ENCODE measurements at places on chromosomes 2 and 18.

- no peak for DNase-seq
Observed at GRCh38 chr2:86344404-86344803, 7.0 kb upstream of the REEP1 start.

DNA sequence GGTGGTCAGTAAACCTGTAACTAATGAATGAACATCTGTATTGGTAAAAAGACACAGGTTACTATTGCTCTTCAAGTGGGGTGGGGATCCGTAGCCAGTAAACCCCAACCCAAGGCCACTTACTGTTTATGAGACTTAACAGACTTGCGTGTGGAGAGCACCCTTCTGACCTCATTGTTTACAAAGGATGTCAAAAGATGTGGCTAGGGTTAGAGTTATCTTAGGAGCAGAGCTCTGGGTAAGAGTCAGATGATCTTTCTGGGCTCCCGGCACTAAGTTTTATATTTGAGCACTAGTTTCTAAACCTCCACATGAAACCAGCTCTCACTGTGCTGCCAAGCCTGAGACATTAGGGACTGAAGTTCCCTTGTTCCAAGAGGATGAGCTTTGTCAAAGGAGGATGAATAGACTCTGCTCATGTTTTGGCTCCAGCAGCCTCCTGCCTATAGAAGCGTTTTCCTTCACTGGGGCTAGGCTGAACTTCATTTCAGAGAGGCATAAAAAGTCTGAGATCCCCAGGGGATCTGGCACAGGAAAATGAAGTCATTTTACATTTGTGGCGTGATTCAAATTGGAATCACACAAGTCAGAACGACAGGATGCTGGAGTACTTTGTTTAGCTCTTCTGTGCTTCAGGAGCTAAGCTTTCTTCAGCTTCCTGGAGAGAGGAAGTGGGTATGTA is 403.1 kb upstream of the TRIB2 start:
- DNase-seq, result peak; percentile 46

DNA sequence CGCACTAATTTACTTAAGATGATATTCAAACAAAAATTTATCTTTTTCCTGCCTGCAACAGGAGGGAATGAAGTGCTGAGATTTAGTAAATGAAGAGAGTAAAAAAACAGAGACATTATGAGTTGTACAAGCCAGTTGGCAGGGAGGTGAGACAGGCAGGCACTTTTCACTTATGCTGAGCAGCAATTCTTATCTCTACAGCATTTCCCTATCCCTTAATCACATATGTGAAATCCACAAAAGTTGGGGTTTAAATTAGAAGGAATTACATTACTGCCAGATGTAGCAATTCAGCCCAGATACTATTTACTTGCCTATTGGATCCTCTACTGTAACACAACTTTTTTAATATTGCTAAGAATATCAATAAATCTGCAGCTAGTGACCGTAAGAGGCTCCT is 314.2 kb upstream of the LRP1B start:
- no peak for DNase-seq

DNA sequence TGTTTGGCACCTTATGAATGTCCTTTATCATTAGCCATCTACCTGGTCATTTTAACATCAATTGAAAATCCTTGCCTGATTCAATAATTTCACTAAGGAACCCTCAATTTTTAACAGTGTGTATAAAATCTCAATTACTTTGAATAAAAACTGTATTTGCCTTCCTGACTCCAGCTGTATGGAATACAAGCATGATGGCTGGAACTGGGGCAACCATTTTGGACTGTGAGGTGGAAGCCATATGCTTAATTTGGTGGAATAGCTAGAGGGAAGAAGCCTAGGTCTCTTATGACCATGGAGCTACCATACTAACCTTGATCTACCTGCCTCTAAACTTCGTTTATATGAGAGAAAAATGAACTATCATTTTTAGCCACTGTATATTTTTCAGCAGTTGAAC is 12.5 kb upstream of the RTN4 start:
- no peak for DNase-seq

- no peak for DNase-seq
Observed at GRCh38 chr2:190792956-190793888, 87.4 kb upstream of the GLS start.

- DNase-seq, result no peak
Observed at GRCh38 chr2:167322795-167323194, 434.5 kb downstream of the XIRP2 start.

DNA sequence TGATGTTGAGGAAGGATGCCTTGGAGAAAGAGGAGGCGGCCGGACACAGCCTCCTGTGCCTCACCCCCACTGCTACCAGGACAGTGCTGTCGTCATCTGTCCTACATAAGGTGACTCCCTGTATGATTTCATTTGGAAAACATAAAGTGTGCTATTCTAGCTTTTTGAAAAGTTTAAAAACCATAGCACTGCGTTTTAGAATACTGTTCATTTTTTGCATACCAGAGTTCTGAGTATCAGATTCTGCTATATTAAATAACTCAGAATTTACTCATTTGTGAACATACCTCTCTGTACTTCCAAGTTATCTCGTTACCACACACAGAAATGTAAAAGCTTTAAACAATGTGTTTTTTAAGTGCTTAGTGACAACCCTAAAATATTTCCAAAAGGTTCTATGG is 302.9 kb downstream of the LRRTM1 start:
- no peak for DNase-seq

- no peak for DNase-seq
Observed at GRCh38 chr18:7565677-7566076, 1.4 kb upstream of the PTPRM start.

DNA sequence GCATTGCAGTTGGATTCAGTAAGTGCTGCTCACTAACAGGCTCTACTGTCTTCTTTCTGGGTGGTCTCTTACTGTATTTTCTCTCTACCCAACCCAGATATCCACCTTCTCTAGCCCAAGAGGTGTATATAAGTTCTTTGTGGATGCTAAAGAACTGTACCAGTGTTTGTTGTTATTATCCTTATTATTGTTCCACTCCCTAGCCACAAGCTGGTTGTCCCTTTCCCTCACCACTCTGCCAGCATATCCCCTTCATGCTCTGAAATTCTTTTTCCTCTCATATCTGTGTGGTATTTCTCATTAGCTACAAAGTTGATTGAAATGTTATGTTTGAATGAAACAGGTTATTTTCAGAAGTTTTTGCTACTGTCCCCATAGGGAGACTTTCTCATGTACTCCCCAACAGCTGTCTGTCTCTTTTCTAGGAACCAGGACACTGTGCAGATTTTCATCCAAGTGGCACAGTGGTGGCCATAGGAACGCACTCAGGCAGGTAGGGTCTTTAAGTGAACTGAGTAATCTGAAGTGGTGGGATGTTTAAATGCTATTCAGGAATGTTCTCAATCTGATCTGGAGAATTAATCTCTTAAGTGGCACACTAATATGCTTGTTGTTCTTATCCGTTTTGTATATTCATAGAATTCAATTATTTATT is 56.8 kb downstream of the COX7A2L start:
- no peak for DNase-seq

DNA sequence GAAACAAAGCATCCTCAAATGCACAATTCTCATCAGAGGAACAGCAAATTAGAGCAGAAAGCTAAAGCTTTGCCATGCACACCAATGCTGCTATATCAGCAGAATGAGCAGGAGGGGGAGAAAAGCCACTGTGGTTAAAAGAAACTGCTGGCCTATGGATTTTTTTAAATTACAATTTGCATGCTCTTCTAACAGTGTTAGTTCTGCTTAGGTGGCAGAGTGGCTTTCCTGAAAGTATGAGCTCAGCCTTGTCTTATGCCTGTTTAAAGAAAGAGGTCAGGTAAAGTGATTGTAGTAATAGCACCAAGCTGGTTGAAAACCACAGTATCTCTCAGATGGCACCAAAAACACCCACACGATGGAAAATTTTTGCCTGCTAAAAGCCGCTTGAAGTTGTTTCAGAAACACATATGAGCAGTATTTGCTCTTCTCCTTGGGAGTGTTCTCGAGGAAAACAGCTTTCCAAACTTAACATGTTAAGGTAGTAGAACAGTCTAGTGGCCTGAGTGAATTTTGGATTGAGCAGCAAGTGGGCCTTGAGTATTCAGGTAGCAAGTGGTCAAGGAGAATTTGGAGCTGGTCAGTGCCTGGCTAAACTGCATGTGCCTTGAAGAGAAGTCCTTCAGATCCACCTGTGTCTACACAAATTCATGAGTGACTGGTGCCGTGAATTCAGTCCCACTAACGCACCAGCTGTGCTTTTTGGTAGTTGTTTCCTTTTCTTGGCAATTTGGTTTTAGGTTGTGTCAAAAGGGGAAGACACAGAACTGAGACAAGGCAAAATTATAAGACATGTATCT is 19.6 kb upstream of the NDUFV2 start:
- no peak for DNase-seq

GRCh38 chr18:48929212-48929612 is 21.6 kb downstream of the SMAD7 start:
- DNase-seq, result no peak

- no peak for DNase-seq
Observed at GRCh38 chr2:212249451-212249850, 289.2 kb downstream of the ERBB4 start.

GRCh38 chr2:236988216-236988615 is 97.5 kb upstream of the COPS8 start:
- no peak for DNase-seq

- no peak for DNase-seq
Observed at GRCh38 chr2:215410932-215411285, 25.0 kb downstream of the FN1 start.

GRCh38 chr2:179677077-179677688 is 184.2 kb downstream of the ZNF385B start:
- no peak for DNase-seq

DNA sequence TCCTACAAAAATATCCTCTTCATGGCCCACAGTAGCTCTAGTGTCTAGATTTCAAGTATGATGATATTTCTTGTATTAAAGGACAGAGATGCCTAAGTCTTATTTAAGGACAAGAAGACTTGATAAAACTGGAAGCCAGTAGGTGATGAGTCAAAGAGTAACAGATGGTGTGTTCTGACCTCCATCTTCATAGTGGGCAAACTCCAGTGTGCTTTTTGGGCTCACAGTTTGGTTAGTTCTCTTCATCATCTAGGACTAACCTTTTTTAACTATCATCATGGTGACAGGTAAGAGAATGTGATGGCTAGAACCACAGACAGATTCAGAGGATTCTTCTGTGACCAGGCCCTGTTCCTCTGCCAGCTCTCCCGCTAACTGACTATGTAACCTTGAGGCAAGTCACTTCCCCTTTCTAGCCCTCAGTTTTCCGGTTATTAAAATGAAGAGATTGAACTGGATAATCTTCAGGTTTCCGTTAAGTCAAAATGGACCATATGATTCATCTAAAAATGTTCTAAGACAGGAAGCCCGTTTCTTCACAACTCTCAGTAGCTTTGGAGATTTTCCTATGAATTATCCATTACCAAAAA is 140.3 kb upstream of the RASGRP3 start:
- DNase-seq, result no peak

DNA sequence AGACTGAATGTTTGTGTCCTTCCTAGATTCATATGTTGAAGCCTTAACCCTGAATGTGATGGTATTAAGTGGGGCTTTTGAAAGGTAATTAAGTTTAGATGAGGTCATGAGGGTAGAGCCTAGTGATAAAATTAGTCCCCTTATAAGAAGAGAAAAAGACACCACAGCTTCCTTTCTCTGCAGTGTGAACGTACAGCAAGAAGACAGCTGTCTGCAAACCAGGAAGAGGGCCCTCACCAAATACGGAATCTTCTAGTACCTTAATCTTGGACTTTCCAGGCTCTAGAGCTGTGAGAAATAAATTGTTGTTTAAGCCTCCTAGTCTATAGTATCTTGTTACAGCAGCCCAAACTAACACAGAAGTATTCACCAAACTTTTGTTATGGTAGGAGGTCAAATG is 57.1 kb upstream of the CYTIP start:
- no peak for DNase-seq

GRCh38 chr18:70182548-70182947 is 22.9 kb downstream of the RTTN start:
- no peak for DNase-seq

DNA sequence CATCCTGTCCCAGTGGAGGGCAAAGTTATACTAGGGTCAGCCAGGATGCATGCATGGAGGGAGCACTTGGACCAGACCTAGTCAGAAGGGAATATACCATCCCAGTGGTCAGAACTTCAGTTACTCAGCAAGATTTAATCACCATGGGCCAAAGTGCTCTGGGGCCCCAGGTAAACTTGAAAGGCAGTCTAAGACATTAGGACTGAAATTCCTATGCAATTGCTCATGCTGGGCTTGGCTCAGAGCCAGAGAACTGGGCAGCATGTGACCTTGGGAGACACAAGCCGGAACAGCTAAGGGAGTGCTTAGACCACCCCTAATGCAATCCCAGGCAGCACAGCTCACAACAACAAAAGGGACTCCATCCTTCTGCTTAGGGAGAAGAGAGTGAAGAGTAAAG is 401.3 kb downstream of the KCNJ3 start:
- DNase-seq, result no peak

- DNase-seq, result no peak
Observed at GRCh38 chr18:8272254-8272653, 337.0 kb upstream of the RAB12 start.

Measured in femur (tissue), 1 donor.